ENCODE measurements at places on chromosomes 7 and 10.
A peak's percentile ranks its signal among the peaks of the same experiment; 100 is the strongest.

- no peak for DNase-seq
Observed at GRCh38 chr10:67098461-67098860, 172.6 kb downstream of the LRRTM3 start.

DNA sequence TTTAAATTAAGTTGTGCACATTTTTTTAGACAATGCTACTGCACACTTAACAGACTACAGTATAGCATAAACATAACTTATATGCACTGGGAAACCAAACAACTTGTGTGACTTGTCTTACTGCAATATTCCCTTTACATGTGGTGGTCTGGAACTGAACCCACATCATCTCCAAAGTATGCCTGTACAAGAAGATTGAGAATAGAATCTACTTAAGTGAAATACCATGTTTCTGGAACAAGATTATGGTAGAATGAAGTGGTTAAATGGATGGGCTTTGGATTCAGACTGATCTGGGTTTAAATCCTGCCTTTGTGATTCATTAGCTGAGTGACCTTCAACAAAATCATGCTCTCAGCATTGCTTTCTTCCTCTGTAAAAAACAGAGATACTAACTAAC is 30.7 kb downstream of the CUL2 start:
- no peak for DNase-seq

- peak; percentile 8 for DNase-seq
Observed at GRCh38 chr10:77004917-77005564, 632.6 kb downstream of the KCNMA1 start.

DNA sequence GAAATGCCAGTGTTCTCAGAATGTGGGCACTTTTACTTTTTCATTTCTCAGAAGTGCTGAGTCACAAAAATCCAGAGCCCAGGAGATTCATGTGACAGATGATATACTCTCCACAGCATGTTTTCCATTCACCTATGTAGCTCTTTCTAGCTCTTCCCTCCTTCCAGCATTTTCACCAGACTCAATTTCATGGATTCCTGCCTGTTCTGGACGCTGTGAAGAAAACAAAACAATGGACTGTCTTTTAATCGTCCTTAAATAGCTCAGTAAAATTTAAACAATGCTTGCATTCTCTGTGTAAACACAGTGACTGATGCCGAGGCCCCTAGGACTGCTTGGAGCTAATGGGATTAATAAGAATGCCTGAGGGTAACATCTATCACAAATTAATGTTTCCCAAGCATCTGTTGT is 25.5 kb downstream of the ZNF713 start:
- DNase-seq = no peak

DNA sequence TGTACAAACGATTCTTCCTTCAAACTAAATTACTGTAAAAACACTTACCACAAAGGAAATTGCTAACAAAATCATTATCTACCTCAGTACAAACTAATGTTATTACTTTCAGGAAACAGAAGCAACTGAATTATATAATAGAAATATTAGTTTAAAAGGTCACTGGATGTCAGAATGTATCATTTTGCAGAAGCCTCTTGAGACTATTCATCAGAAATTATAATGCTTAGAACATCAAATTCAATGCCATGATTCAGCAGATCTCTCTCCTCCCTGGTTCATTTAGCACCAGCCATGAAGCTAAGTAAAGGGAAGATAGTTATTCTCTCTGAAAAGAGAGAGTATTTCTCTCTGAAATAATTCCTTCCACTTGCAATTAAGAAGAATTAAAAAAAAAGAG is 223.3 kb downstream of the IMMP2L start:
- DNase-seq = no peak

DNA sequence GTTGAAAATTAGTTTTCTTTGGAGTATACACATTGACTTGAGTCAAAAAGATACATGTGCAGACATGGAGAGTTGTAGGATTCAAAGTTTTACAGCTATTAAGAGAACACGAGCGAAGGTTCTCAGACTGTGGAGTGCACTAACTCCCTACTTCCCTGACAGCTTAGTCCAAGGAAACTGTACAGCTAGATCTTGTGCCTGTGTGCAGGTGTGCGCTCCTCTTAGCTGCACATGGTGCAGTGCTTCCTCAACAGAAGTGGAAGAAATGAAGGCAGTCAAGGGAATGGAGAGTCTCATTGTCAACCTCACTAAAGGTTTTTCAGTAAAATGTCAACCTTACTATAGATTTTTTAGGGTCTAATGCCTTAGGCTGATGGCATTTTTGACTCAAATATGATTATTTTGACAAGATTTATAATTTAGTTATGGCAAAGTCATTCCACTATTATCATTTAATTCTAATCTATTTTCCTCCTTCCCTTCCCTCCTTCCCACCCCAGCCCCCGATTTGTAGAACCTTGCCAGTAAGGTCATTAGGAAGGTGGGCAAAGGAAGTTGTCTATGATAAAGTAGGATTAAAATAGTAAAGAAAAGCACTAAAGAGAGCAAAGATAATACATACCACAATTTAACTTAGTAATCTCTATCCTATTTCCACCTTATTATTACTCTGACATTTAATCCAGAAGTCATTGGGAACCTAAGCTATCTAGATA is 13.6 kb downstream of the PDK4 start:
- DNase-seq = no peak

DNA sequence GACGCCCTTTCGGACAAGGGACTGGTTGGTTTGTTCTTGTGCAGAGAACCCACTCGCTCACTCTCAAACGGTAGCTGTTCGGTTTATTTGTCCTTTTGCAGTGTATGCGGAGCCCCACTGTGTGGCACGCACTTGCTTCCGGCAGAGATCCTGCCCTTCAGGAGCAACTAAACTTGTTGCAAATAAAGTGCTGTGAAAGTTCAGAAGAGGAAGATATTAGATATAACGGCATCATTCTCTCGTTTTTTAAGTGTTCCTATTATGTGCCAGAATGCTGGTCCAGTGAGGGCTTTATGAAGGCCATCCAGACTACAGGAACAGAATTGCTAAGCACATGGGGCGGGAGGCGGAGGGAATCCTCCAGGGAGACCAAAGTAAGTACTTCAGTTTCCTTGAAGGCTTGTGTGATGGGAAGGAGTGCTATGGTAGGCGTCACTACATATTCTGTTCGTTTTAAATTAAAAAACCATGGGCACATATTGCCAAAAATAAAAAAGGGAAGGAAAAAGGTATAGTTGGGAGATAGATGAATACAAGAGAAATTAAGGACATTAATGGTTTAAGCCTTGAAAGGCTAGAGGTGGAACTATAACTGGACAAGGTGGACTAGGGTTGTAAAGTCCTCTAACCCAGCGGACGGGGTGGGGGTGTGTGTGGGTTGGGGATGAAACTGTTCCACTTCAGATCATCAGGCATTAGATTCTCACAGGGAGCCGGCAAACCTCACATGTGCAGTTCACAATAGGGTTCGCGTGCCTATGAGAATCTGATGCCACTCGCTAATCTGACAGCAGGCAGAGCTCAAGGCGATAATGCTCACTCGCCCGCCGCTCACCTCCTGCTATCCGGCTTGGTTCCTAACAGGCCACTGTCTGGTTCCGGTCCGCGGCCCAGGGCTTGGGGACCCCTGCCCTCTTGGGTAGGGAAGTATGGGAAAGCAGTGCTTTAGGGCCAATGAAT is 704 bp upstream of the ERLIN1 start:
- DNase-seq = peak; percentile 11

DNA sequence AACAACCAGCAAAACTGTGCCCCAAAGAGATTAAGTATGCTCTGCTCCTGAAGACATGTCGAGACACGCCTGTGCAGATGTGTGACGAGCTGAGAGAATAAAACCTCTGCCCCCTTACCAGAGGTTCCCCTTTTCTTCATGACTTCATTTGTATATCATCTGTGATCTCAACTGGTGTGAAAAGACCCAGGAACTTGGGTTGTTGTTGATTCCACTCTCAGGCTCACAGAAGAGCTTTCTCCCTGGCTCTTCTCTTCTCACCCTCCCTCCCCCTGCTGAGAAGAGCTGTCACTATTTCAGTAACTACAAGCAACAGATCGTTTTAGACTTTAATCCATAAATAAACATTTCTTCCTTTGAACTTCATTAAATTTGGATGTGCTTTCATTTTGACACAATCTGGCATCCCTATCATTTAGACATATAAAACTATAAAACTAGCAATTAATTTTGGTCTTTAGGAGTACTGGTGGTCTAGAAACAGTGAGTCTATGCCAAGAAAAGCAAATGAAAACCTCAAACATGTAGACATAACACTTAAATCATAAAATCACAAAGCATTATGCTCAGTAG is 179.3 kb upstream of the FZD8 start:
- peak; percentile 59 for DNase-seq

GRCh38 chr10:128312250-128312649 is 186.0 kb upstream of the MKI67 start:
- DNase-seq = no peak

GRCh38 chr10:131187926-131188325 is 123.6 kb downstream of the TCERG1L start:
- no peak for DNase-seq

Data from retinal pigment epithelial cell (primary cell).